CD4-positive, alpha-beta T cell treated with Interleukin-10 for 1 hour (primary cell): ENCODE measurements at places on chromosomes 5 and 9.

DNA sequence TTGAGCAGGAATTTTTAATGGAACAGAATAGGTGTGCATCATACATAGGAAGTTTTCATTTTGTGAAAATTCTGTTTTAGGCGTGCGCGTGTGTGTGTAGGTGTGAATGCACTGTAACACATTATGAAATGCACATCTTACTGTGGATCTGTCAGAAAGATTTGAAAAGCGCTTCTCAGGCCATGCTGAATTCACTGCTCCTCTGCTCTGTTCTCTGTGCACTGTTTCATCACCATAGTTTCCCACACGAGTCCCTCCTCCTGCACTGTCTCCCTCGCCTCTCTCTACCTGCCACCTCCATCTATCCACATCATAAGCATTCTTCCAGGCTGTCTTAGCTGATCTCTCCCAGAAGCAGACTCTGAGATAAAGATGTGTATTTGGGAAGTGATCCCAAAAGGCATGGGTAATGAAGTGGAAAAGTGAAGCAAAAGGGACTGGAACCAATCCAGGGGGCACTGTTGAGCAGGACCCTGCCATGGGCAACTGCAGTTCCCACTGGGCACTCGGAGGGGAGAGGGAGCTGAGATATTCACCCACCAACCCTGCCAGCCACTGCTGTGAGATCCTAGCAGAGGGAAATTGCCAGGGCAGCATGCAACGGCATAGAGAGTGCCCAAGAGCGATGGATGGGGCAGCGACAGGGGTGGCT lies 65.9 kb downstream of the GABBR2 start:
- DNase-seq, result no peak

- DNase-seq, result no peak
Measured at GRCh38 chr5:73390972-73391371, 57.6 kb downstream of the FOXD1 start.

DNA sequence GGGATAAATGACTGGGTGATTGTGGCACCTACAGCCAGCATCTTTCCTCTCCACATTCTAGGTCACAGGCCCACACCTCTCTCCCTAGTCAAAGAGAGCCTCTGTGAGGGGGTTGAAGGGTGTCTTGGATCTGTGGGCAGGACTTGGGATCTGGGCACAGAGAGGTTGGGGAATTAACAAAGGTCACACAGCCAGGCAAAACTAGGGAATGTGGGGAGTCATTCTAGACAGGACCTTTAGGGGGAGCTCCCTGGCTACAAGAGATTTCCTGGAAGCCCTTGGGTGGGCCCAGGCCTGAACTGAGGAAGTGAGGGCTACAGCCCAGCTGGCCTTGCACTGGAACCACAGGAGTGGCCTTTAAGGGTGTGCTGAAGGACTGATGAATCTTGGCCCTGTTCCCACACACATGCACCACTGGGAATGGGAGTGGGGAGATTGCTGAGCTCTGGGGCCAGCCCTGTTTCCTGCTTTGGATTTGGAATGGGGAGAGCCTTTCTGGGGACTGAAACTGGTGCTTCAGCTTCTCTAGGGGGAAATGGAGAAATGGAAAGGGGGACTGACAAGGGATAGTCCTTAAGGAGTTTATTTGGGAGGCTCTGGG lies 12.4 kb upstream of the CXXC5 start:
- peak; percentile 39 for DNase-seq

GRCh38 chr5:169426784-169427183 lies 125.8 kb upstream of the SLIT3 start:
- no peak for DNase-seq

GRCh38 chr5:39158786-39159185 lies 60.6 kb downstream of the FYB1 start:
- DNase-seq, result no peak

DNA sequence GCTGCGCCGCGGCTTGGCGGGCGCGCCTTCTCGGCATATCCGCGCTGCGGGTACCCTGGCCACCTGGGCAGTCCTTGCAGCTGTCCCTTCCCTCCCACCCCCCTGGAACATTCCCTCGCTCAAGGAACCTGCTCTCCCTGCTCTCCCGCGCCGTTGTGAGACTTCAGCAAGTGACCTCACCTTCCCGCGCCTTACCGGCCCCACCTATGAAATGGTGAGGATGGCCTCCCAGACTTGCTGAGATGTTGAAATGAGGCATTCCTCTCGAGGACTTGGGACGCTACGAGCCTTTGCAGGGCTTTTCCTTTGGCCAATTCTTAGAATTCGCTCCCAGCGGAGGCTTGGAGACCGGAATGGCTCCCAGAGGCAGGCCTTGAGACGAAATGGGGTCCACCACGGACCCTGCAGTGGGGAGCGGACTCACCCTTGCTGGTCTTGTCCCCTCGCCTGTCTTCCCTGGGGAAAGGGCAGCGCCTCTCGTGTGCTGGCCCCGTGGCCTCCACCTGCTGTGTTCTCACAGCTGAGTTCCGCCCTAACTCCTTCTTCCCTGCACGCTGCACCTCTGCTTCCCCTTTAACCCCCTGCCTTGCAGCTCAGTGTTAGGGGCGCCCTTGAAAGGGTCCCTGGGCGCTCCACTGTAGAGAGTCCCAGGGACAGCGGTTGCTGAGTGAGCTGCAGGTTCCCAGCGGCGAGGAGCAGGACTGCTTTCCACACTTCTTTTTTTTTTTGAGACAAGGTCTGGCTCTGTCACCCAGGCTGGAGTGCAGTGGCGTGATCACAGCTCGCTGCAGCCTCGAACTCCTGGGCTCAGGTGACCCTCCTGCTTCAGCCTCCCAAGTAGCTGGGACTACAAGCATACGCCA lies 907 bp downstream of the HMCN2 start:
- DNase-seq, result no peak

- DNase-seq, result no peak
Measured at GRCh38 chr9:109906766-109907382, 126.9 kb downstream of the PALM2AKAP2 start.

DNA sequence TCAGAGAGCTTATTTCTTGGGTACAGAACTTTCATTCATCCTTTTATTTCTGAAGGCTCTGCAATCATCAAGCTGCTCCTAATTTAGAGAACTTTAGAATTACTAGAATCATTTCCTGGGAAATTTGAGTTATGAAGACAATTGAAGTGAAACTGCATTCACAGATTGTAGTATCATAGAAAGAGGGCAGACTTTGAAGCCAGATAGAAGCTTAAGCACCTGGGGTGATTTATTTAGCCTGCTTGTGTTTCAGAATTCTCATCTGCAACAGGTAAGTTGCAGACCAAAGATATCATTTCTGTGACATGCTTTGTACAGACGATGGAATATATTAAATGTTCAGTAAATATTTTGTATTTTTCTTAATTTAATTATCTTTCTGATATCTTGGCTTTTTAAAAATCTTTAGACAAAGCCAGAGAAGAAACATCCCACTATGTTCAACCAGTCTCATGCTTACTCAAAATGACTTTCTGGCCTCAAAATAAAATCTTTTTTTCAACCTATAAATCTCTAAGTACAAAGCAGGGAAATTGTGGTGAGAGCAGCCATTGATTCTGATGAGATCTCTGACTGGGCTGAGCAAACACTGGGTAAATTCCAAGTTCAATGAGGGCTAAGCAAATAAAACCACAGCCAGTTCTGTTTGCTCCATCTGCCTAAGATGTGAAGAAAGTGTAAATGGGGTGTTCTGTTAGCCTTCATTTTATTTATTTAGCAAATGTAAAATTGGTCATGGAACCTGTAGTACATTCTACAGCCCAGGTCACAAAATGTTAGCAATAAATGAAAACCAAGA lies 264.7 kb upstream of the CCNG1 start:
- no peak for DNase-seq

- DNase-seq, result no peak
Measured at GRCh38 chr9:120532475-120532874, 47.5 kb downstream of the CDK5RAP2 start.

- no peak for DNase-seq
Measured at GRCh38 chr9:108586471-108587139, 269.2 kb downstream of the ACTL7B start.

DNA sequence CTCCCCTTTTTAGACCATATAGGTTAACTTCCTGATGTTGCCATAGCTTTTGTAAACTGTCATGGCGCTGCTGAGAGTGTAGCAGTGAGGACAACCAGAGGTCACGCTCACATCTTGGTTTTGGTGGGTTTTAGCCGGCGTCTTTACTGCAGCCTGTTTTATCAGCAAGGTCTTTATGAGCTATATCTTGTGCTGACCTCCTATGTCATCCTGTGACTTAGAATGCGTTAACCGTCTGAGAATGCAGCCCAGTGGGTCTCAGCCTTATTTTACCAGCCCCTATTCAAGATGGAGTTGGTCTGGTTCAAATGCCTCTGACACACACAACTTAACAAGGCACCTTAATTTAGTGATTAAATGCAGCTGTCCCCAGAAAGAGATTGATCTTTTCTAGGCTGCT lies 23.9 kb upstream of the KDM4C start:
- DNase-seq, result no peak

DNA sequence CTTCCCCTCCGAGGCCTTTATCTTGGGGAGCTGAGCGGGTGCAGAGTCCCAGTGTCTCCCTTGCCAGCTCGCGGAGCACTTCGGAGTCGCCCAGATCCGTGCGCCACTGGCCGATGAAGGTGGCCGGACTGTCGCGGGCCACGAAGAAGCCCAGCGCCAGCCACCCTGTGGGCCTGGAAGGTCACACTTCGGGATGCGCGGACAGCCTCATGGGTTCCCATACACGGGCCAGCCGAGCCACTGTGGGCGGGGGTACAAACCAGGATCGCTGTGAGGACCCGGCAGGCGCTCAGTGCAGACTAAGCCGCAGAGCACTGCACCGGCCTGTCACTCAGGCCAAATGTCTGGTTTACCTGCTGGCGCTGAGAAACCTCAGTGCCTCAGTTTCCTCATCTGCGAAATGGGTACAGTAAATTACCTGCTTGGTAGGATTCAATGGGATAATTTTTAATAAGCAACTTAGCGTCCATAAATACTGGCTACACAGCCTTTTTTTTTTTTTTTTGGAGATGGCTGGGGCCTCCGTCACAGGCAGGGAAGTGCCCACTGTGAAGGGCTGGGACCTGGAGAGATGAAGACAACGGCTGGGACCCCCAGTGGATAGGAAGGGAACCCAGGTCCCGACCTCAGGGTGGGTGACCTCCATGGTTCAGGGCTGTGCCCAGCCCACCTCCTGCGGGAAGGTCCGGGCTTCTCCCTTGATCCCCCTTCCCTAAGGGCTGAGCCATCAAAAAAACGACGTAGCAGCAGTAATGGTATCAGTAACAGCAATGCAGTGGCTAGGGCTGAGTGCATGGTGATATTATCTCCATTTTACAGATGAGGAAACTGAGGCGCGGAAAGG lies 38.7 kb upstream of the CTSV start:
- DNase-seq, result no peak

DNA sequence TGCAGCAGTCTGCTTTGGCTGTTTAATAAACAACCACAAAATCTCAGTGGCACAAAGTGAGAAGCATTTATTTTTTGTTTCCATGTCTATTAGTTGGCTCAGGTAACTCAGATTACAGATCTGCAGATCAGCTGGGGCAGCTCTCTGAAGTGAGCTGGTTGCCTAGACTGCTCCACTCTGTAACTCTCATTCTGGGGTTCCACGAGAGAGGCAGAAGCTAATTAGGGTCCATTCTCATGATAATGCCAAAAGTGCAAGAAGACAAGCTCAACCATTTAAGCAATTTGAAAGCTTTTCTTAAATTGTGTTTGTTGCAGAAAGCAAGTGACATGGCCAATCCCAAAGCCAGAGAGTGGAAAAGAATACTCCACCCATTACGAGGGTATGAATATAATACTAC lies 13.2 kb downstream of the MEIKIN start:
- no peak for DNase-seq

GRCh38 chr9:123649909-123650308 lies 280.0 kb downstream of the DENND1A start:
- DNase-seq, result no peak

DNA sequence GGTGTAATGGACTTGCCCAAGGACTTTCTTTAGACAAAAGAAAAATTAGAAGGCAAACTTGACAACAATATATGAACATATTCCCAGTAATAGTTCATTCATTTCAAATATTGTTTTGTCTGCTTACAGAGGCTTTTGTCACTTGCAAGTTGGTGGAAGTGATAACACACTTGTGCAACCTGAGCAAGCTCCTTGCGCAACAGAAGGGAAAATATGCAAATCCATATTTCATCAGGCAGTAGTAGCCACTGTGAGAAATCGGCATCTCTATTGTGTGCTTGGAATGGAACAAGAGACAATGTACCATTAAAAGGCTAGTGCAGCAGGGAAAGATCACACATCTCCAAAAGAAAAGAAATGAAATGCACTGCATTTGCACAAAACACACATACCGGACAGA lies 125.3 kb upstream of the RASEF start:
- no peak for DNase-seq

- no peak for DNase-seq
Measured at GRCh38 chr9:128185979-128186965, 5.1 kb downstream of the CIZ1 start.

- DNase-seq, result no peak
Measured at GRCh38 chr5:150600616-150601490, 39.6 kb upstream of the SYNPO start.

GRCh38 chr5:107893642-107894041 lies 222.9 kb upstream of the EFNA5 start:
- DNase-seq, result no peak

- no peak for DNase-seq
Measured at GRCh38 chr5:108556441-108557145, 174.7 kb upstream of the FBXL17 start.

GRCh38 chr5:50667023-50667652 lies 701 bp downstream of the PARP8 start:
- no peak for DNase-seq

GRCh38 chr5:3036041-3036788 lies 284.7 kb upstream of the IRX2 start:
- DNase-seq, result no peak

- no peak for DNase-seq
Measured at GRCh38 chr9:96502539-96503373, 52.8 kb downstream of the HABP4 start.

GRCh38 chr9:91927922-91928510 lies 22.0 kb downstream of the ROR2 start:
- DNase-seq, result no peak

GRCh38 chr5:176415240-176415951 lies 943 bp downstream of the CLTB start:
- peak; percentile 9 for DNase-seq

DNA sequence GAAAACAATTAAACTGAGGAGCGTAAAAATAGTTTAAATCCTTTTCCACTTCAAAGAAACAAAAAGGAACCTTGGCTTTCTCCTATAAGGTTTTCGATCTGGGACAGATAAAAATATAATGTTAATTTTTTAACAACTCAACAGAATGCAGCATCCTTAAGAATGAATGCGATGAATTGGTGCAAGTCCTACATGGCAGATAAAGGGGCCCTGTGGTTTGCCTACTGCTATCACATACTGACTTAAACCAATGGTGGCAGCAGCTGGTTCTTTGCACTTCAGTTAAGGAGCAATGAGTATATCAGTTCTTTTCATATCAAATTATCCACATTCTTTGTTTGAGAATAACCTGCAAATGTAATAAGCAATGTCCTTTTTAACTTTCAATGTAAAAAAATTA lies 12.4 kb upstream of the TYRP1 start:
- no peak for DNase-seq

GRCh38 chr5:12526113-12526512 lies 621.9 kb upstream of the CTNND2 start:
- DNase-seq, result no peak
